ENCODE measurements at places on chromosomes 12 and 14. TPM values are rescaled to one million over a fixed set of nuclear protein-coding genes. Genes with fewer than 3 reads are reported as not detected.

The ABCC9 gene
- total RNA-seq, result not detected

The INHBC gene
- total RNA-seq, result not detected

DNA sequence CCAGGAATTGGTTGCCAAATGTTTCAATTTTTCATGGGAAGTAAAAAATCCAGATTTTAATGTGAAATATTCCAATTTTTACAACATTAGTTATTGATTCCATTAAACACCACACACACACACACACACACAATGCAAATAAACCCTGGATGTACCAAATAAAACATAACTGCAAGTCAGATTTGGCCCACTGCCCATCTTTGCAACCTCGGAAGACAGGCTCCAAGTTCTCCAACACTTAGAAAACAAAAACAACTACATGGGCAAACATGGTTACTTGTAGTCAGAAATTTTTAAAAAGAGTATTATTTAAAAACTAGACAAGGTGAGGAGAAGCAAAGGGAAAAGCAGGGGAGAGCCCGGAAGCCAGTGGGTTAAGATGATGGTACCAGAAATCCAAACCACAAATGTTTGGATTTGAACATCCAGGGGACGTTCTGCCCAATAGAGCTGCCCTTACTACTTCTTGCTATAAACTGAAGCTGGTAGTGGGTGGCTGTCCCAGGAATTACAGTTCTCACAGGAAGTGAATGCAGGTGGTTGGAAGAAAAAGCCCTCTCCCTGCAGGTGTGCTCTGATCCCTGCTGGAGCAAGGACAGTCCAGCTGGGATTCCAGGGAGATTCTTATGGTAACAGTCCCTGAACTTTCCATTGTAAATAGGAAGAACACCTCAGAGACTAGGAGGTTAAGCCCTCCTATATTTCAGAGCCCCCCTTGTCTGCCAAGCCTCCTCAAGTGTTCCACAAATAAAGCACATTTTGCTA, 111.7 kb downstream of the SLC25A21 start:
- H3K27me3 ChIP-seq, result no peaks in the 10 kb centered on the region
- no peak overlapping the region for H3K27ac ChIP-seq
- no peak for DNase-seq
- H3K36me3 ChIP-seq, result no peaks in the 10 kb centered on the region
- no peaks in the 10 kb centered on the region for H3K4me1 ChIP-seq

- DNase-seq, result no peak
- no peak overlapping the region for H3K27ac ChIP-seq
- no peaks in the 10 kb centered on the region for H3K36me3 ChIP-seq
- H3K4me1 ChIP-seq, result no peaks in the 10 kb centered on the region
Measured at GRCh38 chr12:75606151-75606550, 94.7 kb upstream of the KRR1 start.

DNA sequence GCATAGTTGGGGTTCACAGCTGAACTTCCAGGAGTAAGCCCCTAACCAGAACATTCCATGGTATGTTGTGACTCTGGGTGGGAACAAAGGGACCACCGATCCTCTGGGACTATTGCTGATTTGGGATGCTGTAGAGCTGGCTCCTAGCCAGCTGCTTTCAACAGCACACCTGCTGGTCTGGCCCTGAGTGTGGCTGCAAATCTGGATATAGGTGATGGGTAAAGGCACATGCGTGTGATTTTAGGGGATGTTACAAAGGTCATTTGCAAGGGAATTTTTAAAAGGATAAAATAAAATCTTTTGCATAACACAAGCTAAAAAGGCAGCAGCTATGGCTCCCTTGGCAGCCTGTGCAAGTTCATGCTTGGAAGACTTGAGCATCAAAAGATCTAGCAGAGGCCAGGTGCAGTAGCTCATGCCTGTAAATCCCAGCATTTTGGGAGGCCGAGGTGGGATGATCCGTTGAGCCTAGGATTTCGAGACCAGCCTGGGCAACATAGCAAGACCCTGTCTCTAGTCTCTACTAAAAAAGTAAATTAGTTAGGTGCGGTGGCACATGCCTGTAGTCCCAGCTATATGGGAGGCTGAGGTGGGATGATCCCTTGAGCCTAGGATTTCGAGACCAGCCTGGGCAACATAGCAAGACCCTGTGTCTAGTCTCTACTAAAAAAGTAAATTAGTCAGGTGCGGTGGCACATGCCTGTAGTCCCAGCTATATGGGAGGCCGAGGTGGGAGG, 1.6 kb downstream of the ALDH2 start:
- DNase-seq, result no peak
- peaks cover 14% of the 10 kb centered on the region for H3K4me1 ChIP-seq
- H3K4me3 ChIP-seq, result no peak overlapping the region
- no peak overlapping the region for H3K27ac ChIP-seq

- no peak overlapping the region for H3K4me3 ChIP-seq
- H3K4me1 ChIP-seq, result peaks cover 7% of the 10 kb centered on the region
- DNase-seq, result no peak
- H3K27me3 ChIP-seq, result no peaks in the 10 kb centered on the region
- H3K36me3 ChIP-seq, result no peaks in the 10 kb centered on the region
Measured at GRCh38 chr12:24759155-24759554, 189.7 kb downstream of the BCAT1 start.

- no peaks in the 10 kb centered on the region for H3K36me3 ChIP-seq
- no peak overlapping the region for H3K4me3 ChIP-seq
Measured at GRCh38 chr12:34598352-34598827, 576.1 kb downstream of the ALG10 start.

- DNase-seq, result no peak
- no peak overlapping the region for H3K4me3 ChIP-seq
- no peaks in the 10 kb centered on the region for H3K4me1 ChIP-seq
- H3K27ac ChIP-seq, result no peak overlapping the region
- no peaks in the 10 kb centered on the region for H3K27me3 ChIP-seq
Measured at GRCh38 chr12:79451978-79452377, 238.8 kb downstream of the PAWR start.

DNA sequence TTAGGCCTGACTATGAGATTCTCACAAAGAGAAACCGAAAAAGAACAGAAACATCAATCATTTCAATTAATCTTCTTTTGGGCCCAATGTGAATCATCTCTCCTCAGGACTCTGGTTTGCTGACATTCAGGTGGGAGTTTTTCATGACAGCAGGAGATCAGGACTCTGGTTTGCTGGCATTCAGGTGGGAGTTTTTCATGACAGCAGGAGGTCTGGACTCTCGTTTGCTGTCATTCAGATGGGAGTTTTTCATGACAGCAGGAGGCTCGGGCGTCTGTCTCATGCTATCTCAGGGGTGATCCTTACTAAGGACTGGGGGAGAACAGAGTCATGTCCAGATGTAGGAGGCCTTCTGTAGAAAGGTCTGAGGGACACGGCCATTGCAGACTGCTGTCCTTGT, 40.1 kb upstream of the PARP11 start:
- H3K27ac ChIP-seq, result no peak overlapping the region
- DNase-seq, result no peak
- peaks cover 4% of the 10 kb centered on the region for H3K27me3 ChIP-seq
- no peak overlapping the region for H3K4me3 ChIP-seq
- peaks cover 35% of the 10 kb centered on the region for H3K36me3 ChIP-seq

- H3K36me3 ChIP-seq, result peaks cover 38% of the 10 kb centered on the region
- peaks cover 49% of the 10 kb centered on the region for H3K4me1 ChIP-seq
- no peak for DNase-seq
- no peak overlapping the region for H3K27ac ChIP-seq
- H3K27me3 ChIP-seq, result peaks cover under 1% of the 10 kb centered on the region
Measured at GRCh38 chr12:55720894-55721444, 776 bp downstream of the RDH5 start.

DNA sequence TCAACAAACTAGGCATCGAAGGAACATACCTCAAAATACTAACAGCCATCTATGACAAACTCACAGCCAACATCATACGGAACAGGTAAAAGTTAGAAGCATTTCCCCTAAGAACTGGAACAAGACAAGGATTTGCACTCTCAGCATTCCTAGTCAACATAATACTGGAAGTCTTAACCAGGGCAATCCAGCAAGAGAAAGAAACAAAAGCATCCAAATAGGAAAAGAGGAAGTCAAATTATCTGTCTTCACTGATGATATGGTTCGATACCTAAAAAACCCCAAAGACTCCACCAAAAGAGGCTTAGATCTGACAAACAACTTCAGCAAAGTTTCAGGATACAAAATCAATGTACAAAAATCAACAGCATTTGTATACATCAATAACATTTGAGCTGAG, 32.5 kb downstream of the CCDC38 start:
- peaks cover 30% of the 10 kb centered on the region for H3K27me3 ChIP-seq
- no peak overlapping the region for H3K27ac ChIP-seq
- DNase-seq, result no peak
- no peaks in the 10 kb centered on the region for H3K36me3 ChIP-seq
- H3K4me1 ChIP-seq, result no peaks in the 10 kb centered on the region

DNA sequence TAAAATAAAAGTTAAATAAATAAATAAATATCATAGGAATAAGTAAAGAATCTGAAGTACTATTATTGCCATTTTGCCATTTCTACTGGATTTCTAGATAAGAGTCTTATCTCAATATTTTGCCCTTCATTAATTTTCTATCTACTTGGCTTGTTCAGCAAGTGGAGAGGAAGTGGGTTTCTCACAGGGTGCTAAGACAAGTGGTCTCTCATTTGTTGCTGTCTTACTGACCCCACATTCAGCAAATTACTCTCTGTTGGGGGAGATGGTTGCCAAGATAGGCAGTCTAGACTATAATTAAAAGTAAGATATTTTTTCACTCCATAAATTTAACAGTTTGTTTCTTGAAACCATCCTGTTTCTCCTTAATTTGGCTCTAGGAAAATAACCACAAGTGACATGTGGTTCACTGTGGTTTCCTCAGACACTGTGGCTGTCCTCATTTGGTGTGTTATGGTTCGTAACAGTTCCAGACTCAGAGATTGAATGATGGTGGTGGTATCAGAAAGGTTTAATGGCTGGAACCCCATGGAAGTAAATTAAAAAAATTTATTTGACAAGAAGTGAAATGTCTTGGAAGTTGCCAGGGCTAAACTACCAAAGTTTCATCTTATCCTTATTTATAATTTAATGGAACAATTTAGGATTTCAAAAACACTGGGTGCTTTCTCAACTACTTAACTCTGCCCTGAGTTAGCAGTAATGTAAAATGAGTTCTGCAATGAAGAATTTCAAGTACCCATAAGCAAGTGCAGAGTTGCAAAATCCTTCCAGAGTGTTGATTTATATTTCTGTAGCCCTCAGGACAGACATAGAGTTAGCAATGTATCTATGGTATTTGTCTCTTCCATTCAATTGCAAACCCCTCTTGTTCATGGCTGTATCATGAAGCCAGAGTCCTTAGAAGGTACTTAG, 214.8 kb downstream of the MSRB3 start:
- H3K27me3 ChIP-seq, result peaks cover 2% of the 10 kb centered on the region
- H3K4me3 ChIP-seq, result no peak overlapping the region
- no peak overlapping the region for H3K27ac ChIP-seq
- H3K4me1 ChIP-seq, result peaks cover 1% of the 10 kb centered on the region
- no peaks in the 10 kb centered on the region for H3K36me3 ChIP-seq
- no peak for DNase-seq

DNA sequence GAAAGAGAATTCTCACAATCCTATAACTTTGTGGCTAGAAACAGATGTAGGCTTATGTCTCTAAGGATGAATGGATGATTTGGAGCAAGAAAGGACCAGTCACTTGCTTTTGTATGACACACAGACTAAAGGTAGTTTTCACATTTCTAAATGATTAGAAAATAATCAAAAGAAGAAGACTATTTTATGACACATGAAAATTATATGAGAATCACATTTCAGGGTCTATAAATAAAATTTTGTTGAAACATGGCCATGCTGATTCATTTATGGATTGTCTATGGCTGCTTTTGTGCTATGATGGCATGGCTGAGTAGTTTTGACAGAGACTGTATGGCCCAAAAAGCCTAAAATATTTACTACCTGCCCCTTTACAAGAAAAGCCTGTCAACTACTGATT, 49.4 kb upstream of the FRMD6 start:
- no peaks in the 10 kb centered on the region for H3K4me1 ChIP-seq
- no peak for DNase-seq
- no peaks in the 10 kb centered on the region for H3K36me3 ChIP-seq
- no peak overlapping the region for H3K4me3 ChIP-seq
- H3K27ac ChIP-seq, result no peak overlapping the region

DNA sequence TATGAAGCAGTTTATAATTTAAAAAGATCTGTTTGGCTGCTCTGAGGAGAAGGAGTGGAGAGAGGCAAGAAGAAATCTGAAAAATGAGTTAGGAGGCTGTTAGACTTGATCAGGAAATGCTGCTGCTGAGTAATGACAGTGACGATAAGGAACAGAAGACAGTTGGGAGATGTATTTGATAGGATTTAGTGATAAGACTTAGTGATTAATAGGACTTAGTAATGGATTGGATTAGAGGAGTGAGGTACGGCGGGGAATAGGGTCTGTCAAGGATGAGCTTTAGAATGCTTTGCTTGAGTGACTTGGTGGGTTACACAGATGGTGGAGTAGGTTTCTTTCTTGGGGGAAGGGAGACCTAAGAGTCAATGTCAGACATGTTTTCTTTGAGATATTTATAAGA, 31.7 kb downstream of the UNC79 start:
- H3K36me3 ChIP-seq, result no peaks in the 10 kb centered on the region
- DNase-seq, result no peak
- no peak overlapping the region for H3K27ac ChIP-seq
- peaks cover 9% of the 10 kb centered on the region for H3K27me3 ChIP-seq
- no peak overlapping the region for H3K4me3 ChIP-seq

DNA sequence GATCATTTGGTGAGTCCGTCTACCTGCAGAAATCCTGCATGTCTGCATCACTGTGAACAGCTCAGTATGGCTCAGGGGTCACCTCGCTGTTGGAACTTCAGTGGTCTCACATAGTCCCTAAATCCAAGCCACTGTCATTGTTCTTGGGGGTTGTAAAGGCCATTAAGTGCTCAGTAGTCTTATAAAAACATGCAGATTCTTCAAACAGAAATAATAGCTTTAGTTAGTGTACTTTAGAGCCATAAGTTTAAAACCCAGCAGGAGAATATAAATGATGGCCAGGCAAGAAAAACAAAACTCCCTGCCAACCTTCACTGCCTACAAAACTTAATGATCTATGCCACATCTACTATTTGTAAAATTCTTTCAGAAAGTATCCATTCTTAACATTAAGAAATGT, 396.3 kb downstream of the SYT1 start:
- H3K4me1 ChIP-seq, result no peaks in the 10 kb centered on the region
- H3K4me3 ChIP-seq, result no peak overlapping the region
- no peak overlapping the region for H3K27ac ChIP-seq
- no peak for DNase-seq
- no peaks in the 10 kb centered on the region for H3K36me3 ChIP-seq

DNA sequence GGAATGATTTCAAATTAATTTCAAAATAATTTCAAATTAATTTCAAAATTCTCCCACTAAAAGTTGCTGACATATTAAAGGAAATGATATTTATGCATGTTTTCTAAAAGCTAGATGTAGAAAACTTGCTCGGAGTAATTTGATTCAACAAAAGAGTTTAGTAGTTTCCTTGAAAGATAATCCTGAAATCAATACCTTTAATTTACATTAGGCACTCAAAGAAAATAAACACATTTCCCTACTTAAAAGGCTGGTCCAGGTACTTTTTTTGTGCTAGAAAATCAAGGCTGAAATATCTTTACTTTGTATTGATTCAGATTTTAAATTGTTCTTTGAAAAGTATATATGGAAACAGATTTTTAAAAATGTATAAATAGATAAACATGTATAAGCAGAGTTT, 370.5 kb downstream of the RAD51B start:
- H3K4me1 ChIP-seq, result peaks cover 4% of the 10 kb centered on the region
- no peak overlapping the region for H3K27ac ChIP-seq
- H3K36me3 ChIP-seq, result no peaks in the 10 kb centered on the region

Measured in activated CD4-positive, alpha-beta T cell treated with anti-CD3 and anti-CD28 coated beads, Interleukin-2, amount 10 ng/mL, durations not matched to agents 7 days and 5 days (primary cell).